ENCODE measurements at places on chromosomes 16 and 17. TPM values are rescaled to one million over a fixed set of nuclear protein-coding genes. Genes with fewer than 3 reads are reported as not detected.
A peak's percentile ranks its signal among the peaks of the same experiment; 100 is the strongest.

DNA sequence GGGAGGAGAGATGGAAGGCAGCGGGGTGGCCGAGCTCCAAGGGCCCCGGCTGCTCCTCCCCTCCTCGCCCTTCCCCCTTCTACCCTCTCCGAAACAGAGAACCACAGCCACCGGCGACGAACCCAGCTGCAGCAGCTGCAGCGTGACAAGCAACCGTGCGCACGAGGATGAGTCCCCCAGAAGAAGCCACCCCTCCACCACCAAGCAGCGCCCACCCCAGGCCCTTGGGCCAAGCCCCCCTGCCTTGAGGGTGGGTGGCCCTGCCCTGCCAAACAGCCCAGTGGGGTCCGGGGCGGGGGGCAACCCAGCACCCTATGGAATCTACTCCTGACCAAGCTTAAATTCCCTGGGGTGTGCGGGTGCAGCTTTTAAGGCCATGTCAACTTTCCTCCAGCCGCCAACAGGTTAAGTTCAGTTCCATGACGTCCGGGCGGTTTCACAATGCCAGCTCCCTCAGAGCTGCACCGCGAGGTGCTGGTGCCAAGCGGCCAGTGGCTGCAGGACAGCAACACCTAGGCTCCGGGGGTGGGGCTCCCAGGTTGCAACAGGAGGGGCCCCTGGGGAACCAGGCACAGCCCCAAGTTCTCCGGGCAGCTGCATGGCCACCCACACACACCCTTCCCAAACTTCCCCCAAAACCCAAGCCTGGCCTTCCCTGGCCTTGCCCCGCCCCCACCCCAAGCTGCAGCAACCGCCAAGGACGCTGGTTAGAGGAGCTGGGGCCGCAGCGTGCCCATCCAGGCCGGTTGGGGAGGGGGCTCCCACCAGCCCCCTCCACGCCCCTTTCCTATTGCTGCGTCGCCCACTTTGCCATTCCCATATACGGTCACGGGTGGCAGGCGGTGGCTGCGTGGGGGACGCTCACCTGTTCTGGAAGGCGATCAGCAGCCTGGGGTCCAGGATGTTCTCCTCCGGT is 2.0 kb downstream of the CBX4 start:
- DNase-seq: no peak

- DNase-seq: no peak
Observed at GRCh38 chr16:57091975-57092785, at the start of gene CPNE2. Gene CPNE2 (plus strand): TSS chr16:57092583. CDS start chr16:57110743, 18,160 bp downstream.

DNA sequence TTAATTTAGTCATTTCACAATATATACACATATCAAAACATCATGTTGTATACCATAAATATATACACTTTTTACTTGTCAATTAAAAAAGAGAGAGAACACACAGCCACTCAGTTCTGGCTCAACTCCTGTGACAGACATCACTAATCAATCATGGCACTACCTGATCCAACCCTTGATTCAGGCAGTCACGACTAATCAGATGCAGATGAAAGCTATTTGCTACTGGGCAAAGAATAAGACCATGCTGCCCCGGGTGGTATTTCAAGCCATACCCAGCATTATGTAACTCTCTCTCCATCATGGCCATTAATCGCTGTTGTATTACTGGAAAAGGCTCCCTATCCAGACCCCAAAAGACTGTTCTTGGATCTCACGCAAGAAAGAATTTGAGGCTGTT is 345.7 kb downstream of the HAPSTR1 start:
- DNase-seq: no peak

DNA sequence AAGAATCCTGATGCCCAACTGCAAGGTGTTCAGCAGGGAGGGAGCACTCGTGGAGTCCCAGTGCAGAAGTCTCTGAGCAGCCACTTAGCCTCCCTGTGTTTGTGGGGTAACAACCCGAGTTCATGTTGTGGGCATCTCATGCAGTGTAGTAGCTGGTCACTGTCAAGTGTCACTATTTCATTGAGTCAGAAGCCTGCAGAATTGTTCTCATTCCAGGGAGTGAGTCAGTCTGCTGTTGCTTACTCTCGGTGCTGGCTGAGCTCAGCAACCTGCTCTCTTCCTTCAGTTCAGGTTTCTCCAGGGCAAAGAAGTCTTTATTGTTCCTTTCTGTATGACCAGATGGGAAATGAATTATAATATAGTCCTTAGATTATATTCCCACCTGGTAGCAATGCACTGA is 24.1 kb downstream of the HMOX2 start:
- DNase-seq: no peak

GRCh38 chr17:9971991-9972390 is 66.9 kb upstream of the RCVRN start:
- peak; percentile 42 for DNase-seq

DNA sequence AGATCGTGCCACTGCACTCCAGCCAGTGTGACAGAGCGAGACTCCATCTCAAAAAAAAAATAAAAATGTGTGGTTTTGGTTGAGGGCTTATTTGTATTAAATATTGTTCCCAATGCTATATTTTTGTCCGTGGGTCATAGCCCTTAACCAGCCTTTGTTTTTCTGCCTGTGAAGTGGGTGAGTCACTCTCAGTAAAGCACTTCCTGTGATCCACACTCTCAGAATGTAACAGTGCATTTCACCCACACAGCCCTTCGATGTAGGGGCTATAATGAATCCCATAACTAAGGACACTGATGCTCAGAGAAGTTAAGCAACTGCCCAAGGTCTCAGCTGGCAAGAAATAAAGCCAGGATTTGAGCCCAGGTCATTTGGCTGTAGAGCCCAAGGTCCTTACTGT is 34.7 kb upstream of the POLR3E start:
- DNase-seq: no peak

DNA sequence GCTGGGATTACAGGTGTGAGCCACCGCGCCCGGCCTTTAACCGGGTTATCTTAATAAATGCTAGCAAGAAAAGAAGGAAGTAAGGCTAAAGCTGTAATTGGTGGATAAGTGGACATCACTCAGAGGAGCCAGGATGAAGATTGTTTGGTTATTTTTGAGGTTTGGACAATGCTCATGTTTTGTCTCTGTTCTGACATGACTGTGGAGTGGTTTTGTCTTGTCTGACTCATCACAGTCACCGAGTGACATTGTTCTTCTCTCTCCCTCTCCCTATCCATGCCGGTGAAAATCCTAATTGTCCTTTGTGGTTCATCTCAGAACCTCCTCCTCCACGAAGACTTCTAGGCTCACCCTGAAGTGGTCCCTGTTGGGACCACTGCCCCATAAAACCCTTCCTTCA is 23.5 kb upstream of the GRIN2A start:
- no peak for DNase-seq

DNA sequence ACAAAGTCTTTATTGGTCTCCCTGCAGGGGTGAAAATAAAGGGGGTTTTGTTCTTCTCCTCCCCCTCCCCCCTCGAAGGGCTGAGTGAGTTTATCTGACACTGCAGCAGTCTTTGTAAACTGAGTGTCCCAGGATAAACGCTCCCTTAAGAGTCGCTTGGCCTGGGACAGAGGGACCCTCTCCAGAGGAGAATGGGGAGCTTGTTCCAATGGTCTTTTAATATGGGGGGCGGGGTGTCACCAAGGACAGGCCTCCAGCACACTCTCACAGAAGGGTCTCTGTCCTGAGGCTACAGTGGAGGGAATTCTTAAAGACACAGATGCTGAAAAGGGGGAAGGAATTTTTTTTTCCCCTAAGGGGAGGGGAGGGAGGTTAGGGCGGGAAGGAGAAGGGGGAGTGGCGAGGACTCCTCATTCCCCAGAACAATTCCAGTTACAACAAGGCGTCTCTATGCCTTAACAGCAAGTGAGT is 455.5 kb downstream of the SOX9 start:
- DNase-seq: no peak

DNA sequence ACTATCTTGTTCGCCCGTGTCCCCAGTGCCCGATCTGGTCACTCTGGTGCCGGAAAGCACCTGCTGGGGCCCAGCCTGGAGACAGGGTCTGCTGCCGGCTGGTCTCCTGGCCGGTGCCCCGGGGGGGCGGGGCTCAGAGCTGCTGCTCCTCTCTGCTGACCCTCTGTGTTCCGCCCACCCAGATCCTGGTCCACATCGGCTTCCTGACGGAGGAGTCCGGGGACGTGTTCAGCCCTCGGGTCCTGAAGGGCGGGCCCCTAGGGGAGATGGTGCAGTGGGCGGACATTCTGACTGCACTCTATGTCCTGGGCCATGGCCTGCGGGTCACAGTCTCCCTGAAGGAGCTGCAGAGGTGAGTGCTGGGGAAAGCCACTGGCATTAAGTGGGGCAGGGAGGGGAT is 37.6 kb downstream of the MGAT5B start:
- no peak for DNase-seq

DNA sequence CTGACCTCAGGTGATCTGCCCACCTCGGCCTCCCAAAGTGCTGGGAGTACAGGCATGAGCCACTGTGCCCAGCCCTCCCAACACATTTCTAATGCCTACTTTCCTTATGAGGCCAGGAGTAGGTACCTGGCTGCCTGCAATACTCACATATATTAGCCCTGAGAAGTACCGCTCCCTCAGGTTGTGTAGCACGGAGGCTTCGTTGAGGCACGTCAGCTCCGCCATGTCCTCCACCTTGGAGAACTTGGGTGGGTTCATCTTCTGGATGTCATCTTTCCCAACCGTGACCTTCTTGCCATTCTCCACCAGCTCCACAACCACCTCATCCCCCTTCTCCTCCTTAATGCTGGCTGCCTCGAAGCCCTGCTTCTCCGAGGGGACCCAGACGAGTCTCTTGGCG is 19.1 kb downstream of the MYH11 start:
- no peak for DNase-seq

DNA sequence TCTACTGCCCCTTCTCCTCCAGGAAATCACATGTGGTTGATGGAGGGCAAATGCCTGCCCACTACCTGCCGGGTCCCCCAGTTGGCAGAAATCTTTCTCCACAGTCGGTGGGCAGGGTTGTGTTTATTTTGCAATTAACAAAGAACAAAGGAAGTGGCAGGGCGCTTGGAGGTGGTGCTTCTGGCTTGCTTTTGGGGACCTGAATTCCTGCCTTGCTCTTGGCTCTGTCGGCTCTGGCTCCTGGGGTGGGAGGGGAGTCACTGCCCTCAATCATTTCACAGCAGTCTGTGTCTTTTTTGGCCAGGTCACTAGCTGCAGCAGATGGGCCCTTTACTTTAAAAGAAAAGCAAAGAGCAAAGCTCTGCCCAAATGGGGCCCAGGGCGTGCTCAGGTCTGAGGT is 69.2 kb downstream of the C16orf78 start:
- no peak for DNase-seq

GRCh38 chr16:24670623-24671454 is 58.6 kb upstream of the TNRC6A start:
- DNase-seq: no peak

DNA sequence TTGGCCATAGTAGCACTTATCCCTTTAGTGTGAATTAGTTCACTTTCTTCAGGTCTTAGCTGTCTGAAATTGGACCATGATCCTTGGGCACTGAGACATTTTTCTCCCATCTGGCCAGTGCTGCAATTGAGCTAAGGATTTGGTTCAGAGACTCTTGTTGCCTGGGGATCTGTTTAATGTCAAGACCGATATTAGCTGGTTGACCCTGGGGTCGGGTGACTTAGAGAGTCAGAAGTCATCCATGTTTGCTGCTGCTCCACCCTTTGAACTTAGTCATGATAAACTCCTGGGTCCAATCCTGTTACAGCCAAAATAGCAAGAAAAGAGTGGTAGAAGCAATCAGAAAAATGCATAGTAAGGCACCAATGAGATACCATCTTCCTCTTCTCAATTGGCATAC is 45.8 kb upstream of the TOX3 start:
- DNase-seq: no peak

GRCh38 chr16:54291656-54292487 is 5.3 kb upstream of the IRX3 start:
- no peak for DNase-seq

DNA sequence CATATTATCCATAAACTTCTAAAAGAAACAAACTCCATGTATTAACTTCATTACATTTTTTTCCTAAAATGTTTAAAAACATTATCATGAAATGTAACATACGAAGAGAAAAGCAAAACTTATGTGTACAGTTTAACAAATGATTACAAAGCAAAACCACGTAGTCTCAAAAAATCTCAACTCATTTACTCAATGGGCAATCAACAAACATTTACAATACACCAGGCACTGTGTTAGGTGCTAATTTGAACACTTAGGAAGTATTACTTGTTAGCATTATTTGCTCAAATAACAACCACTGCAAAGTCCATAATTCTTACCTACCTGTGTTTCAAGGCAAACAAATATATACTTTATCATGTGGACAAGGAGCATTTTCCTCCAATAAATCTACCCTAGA is 164.9 kb downstream of the STX8 start:
- no peak for DNase-seq

DNA sequence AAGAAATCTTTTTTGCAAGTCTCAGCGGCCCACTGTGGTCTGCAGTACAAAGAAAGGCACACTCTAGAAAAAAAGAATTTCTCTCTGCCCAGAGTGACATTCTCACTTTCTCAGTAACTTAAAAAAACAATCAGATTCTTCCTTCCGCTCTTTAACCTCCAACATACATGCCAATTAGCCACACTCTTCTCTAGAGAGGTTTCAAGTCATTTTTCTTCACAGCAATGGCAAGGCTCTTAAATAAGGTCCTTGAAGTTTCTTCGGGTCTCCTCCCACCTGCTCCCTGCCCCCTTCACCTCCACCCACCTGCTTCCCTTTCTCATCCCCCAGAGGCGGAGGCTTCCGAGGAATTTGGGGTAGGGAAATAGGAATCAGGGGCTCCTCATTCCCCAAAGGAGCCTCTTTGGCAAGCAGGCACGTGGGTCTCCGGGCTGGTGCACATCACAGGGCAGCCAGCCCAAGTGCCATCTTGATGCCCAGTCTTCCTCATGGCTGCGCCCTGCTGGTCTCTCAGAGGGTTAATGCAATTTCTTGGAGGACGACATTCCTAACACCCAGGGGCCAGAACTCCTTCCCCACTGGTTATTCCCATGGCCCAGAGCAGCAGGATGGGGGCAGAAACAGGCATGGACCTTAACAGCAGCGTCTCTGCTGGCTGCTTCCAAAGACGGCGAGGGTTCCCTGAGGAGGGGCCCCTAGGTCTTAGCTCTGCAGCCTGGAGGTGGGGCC is 855 bp upstream of the MEOX1 start:
- DNase-seq: no peak

GRCh38 chr17:37391146-37391545 is 15.4 kb downstream of the C17orf78 start:
- DNase-seq: no peak

DNA sequence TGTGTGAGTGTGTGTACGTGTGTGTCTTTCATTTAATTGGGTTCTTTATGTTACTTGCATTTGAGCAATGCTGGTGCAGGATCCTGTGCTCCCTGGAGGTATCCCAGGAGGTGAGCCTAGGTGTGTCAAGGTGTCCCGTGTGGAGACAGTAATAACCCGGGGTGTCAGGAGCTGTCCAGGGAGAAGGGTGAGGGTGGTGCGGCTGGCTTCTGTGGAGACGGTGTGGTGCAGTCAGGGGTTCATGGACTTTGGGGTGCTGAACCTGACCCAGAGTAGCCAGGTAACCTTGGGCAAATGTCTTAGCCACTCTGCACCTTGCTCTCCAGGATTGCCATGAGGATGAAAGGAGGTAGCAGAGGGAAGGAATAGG is 7.4 kb upstream of the ELAC2 start:
- no peak for DNase-seq

- DNase-seq: no peak
Observed at GRCh38 chr16:69116256-69116875, 10.9 kb downstream of the HAS3 start.

GRCh38 chr17:78751447-78752161 is 30.5 kb downstream of the CYTH1 start:
- no peak for DNase-seq

GP1BA gene
- not detected for total RNA-seq

ATP1B2 gene
- 4.9 TPM for total RNA-seq

KRTAP9-4 gene
- total RNA-seq: not detected

PKMYT1 gene
- total RNA-seq: 2.5 TPM

TNFSF13 gene
- total RNA-seq: 3.8 TPM

OR3A3 gene
- total RNA-seq: not detected

OR1A1 gene
- total RNA-seq: not detected

SCARF1 gene
- 10.7 TPM for total RNA-seq

CDH15 gene
- total RNA-seq: 3.7 TPM

EVPLL gene
- total RNA-seq: 0.90 TPM

Measured in urinary bladder (tissue), 4 donors.